Activated CD4-positive, alpha-beta T cell treated with anti-CD3 and anti-CD28 coated beads, Interleukin-2, amount 50 U/mL, for 4 hours (primary cell): ENCODE measurements at places on chromosomes 3 and 15.

DNA sequence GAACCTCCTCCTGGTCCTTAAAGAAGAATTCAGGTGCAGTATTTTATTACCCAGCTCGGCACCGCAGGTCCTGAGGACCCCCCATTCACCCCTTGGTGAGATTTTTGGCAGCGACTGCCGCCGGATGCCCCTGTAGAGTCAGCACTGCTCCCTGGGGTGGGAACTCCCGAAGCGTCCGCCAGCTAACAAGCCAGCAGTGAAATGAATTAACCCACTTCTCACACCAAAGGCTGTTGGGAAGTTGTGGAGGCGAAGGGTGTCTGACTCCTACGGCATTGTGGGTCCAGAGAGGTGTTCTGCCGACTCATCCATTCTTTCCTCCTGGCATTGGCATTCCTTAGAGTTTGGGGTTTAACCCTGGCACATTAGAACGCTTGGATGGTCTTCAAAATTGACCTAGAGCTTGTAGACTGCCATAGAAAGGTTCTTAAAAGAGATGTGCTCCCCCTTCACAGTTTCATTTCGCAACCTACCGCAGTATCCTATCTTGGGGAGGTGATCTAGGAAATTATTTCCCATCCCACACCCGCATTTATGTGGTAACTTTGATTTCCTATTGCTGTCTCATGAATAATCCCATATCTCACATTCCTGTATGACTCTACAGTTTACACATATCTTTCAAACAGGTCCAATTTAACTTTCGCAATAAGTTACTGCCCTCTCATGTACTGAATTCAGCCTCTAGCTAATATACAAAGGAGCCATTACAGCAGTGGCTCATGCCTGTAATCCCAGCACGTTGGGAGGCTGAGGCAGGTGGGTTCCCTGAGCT, 879 bp upstream of the EIF5A2 start:
- DNase-seq: no peak

DNA sequence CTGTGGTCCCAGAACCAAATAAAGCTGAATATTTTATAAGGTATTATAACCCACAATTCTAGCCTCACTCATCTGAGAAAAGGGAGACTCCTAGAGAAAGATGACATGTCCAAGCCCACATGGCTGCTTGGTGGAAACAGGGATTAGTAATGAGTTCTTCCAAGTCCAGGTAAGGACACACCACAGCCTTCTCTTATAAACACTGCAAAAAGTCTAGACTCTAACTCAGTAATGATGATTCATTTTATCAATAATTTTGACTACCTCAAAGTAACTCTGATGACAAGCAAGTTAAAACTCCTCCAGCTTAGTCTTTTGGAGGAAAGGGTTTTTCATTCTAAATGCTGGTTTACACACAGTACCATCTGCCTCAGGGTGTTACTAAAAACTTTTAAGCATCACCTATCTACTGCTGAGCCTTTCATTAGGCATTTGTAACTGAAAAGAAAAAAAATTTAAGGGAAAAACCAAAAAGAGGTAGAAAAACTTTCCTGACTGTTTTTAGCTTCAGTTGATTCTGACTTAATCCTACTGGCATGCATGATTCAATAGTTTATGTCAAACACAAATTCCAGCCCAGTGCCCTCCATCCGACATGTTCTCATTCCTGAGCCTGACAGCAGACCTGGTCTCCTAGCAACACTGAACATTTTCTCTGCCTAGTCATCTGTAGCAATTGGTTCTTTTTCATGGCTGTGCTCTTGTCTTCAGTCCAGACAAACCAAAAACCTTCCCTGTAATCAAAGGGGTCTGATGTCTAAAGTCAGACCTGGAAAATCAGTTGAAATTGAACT, 43.9 kb downstream of the P3H2 start:
- DNase-seq: no peak

DNA sequence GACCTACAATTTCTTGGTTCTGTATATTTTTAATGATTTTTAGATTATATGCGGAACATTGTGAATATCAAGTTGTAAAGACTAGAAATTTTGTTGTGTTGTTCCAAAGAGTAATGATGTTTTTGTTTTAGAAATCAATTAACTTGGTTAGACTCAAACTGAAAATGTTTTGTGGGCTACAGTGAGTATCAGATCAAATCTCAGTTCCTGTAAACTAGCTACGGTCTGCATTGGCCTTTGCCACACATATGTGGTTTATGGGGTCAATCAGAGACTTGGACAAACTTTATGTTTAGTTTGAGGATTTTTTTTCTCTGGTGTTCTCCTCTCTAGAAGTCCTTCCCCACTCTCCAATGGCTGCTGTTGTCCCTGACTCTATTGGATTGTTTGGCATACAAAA, 308.0 kb upstream of the THRB start:
- DNase-seq: no peak

DNA sequence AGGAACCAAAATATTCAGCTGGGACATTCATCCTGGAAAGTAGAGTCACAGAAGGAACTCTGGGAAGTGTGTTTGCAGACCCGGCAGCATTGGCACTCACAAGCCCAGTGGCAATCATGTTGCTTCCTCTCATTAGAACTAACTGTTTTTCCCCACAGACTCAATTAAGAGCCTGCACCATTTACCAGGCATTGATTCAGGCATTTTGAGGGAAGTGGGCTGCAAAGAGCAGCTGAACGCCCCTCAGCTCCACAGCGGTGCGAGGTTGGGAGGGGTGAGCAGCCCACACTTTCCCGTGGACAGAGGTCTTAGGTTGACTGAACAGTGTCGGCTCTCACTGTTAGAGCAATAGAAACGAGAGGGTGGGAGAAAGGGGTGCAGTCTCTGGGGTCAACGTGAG, 143.8 kb downstream of the STT3B start:
- no peak for DNase-seq

GRCh38 chr15:69085325-69086081, 71.0 kb downstream of the NOX5 start:
- no peak for DNase-seq

- no peak for DNase-seq
These were observed 31.6 kb upstream of the OR5K4 start for GRCh38 chr3:98322101-98322500.

GRCh38 chr3:108595321-108595720, 5.8 kb downstream of the DZIP3 start:
- DNase-seq: no peak

DNA sequence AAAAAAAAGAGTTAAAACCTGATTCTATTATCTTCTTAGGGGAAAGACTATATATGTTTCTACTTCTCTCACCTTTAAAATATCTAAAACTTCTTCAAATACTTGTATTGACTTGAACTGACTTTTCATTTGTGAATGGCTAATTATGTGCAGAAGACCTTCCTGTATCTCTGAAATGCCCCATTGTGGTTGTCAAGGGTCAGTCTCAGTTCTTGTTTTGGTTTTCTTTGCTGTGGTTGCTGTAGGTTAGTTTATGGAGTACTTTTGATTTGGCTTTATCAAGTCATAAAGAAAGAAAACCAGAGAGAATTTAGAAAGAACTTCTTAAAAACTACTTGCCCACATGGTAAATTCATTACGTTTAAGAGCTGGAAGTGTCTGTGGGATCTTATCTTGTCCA, 345.3 kb upstream of the POU1F1 start:
- DNase-seq: no peak

GRCh38 chr3:195297446-195297845, 26.5 kb upstream of the XXYLT1 start:
- no peak for DNase-seq

DNA sequence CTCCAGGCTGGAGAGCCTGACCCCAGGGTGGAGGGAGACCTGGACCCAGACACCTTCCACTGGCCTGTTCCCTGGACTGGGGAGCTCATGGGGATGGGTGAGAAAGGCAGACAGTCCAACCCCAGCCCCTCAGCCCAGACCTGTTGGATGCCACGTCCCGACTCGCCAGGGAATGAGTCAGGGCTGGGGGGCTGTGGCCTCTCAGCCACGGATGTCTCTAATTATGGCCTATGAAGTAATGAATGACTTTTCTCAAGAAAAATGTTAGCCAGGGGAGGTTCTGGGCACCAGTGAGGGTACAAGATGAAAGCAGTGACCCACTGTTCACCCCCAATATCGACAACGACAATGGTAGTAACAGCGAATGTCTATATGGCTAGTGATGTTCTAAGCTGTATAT, 107.0 kb upstream of the RPL32 start:
- no peak for DNase-seq

GRCh38 chr3:135197246-135197645, 402.2 kb downstream of the EPHB1 start:
- DNase-seq: no peak

GRCh38 chr3:57999417-58000115, 8.7 kb upstream of the FLNB start:
- DNase-seq: no peak

GRCh38 chr15:26391567-26392194, 381.2 kb downstream of the GABRB3 start:
- no peak for DNase-seq

DNA sequence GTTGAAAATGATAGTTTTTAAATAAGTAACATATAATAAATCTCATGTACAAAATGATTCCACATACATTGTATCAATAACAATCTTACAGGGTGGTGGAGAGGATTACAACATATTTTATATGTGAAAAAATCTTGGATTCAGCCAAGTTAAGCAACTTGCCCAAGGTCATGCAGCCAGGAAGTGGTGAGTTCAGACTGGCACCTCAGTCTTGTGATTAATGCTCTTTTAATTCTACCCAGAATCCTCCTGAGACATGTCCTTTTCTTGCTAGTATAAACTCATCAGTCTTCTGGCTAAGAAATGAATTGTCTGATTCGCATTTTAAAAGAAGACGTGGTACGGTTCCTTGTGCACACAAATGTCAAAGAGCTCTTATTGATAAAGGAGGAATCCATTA, 4.5 kb upstream of the MYRIP start:
- DNase-seq: no peak

DNA sequence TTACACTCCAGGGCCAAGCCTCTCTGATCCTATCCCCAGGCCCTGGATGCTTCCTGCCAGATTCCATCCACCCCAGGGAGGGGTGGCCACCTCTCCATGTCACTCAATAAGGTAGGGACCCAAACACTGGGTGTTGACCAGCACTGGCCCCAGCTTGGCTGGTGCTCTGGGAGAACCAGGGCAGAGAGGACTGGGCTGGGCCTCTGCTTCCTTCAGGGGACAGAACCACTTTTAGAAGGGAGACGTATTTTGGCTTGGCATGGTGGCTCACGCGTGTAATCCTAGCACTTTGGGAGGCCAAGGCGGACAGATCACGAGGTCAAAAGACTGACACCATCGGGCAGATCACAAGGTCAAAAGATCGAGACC, 4.7 kb upstream of the CPLX3 start:
- no peak for DNase-seq

DNA sequence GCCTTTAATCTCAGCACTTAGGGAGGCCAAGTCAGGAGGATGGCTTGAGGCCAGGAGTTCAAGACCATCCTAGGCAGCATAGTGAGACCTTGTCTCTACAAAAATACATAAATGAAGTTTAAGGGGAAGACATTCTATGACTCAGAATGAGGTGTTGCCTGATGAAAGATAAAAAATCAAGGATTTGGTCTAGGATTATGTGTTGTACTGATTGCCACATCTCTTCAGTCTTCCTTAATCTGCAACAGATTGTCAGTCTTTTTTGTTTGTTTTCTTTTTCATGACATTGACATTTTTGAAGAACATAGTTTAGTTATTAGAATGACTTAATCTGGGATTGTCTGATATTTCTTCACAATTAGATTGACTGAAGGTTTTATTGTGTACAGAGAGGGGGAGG, 26.3 kb upstream of the DPPA4 start:
- DNase-seq: no peak

GRCh38 chr3:176349706-176350105, 847.6 kb downstream of the TBL1XR1 start:
- DNase-seq: no peak

DNA sequence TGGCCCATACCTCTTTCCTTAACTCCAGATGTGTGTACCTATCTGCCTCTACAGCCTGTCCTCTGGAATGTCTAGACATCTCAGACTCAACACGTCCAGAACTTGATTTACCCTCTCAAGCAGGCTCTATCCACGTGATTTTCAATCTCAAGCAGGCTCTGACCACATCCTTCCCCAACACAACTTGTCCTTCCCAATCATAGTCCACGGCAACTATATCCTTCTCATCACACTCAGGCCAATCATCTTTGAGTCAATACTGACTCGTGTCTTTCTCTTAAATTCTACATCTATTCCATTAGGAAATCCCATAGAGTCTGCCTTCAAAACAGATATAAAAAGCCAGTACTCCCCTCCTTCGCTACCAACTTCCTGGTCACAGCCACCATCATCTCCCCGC, 70.4 kb downstream of the FOXP1 start:
- DNase-seq: no peak

- peak; percentile 63 for DNase-seq
These were observed 21.1 kb downstream of the OXNAD1 start for GRCh38 chr3:16286161-16286560.

GRCh38 chr15:86773736-86774135, 694.1 kb downstream of the AGBL1 start:
- DNase-seq: no peak
